Mesenteric fat pad (tissue), 1 donor: ENCODE measurements at places on chromosomes 6 and 20. TPM values are rescaled to one million over a fixed set of nuclear protein-coding genes. Genes with fewer than 3 reads are reported as not detected.
A peak's percentile ranks its signal among the peaks of the same experiment; 100 is the strongest.

WFDC8 gene
- not detected for total RNA-seq

DNA sequence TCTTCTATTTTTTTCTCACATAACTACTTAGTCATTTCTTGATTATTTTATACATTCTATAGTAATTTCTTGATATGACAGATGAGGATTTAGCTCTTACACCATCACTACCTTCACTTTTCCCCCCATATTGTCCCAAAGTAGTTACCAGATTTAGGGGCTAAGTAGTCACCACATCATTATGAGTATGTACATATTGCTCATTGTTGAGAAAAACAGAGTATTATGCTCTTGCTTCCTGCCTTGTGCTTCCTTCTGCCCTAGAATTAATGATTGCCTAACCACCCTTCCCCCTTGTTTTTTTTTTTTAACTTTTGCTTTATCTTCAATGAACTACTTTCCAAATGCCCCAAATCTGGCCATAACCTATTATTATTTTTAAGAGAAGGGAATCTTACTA lies 6.8 kb upstream of the HLA-B start:
- no peak for DNase-seq

DNA sequence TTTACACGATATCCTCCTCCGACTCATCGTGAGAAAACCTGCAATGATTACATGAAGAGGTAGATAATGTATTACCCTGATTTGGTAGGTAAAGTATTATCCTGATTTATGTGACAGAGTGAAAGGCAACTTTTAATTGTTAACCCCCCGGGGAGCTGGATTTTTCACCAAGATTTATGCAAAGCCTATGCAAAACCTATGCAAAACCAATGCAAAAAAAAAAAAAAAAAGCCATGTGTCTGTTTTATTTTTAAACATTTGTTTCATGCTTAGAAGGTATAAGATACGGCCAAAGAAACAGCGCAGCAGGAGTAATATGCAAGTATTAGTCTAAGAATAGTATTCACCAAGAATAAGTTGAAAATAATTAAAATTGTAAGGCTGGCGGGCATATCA lies 109.9 kb downstream of the IPCEF1 start:
- DNase-seq, result no peak

DNA sequence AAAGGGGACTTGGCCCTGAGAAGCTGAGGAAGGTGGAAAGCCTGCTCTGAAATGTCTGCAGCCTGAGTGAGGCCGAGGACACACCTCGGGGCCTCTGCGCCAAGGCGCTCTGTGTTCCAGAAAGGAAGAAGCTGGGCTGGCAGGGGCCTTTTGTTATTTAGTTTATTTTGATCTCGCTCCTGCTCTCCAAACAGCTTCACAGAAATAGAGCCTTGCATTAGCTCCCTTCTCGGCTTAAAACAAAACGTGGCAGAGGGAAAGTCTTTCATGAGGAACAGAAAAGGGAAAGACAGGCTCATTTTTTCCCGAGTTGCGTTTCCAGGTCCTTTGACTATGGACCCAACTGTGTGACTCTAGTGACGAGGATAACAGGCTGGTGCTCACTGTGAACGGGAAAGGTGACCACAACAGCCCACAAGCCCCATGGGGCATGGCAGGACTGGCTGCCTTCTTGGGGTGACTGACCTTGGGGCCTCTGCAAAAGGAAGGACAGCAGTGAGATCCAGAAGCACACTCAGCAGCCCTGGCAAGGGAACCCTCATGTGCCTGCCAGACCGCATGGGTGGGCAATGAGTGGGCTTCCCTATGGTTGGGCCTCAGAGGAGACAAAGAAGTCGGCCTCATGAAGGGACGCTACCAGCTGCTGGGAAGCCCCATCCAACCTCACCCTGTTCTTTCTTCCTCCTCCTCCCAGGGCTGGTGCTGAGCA lies 18.7 kb downstream of the LEMD2 start:
- DNase-seq, result no peak

- no peak for DNase-seq
These were observed 15.1 kb downstream of the RMND1 start for GRCh38 chr6:151436802-151437201.

DNA sequence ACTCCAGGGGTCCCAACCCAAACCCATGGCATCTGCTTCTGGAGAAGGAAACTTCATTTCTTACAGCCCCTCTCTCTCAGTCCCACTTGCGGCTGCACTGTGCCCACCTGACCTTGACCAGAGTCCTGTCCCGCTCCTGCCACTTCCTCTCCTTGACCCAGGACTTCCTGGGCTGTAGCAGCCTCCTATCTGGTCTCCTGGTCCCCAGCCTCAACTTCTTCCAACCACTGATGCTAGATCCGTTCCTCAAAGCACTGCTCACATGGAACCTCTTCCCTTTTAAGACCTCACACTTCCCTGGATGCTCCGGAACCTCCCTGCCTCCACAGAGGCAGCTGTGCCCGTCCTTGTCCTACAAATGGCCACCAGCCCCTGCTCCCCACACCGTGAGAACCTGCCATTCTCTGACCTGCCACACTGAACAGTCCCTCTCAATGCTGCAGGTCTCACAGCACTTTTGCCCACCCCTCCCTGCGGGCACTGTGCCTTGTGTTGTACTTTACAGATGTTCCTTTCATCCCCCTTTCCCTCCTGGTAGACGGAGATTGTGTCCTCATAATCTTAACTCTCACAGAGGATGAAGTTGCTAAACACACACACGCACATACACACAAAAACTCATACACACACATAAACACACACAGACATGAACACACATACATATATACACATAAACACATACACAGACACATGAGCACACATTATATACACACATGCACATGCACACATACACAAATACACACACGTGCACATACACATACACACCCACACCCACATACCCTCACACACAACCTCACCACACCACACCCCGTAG lies 59.6 kb upstream of the NXT1 start:
- DNase-seq, result peak; percentile 60

DNA sequence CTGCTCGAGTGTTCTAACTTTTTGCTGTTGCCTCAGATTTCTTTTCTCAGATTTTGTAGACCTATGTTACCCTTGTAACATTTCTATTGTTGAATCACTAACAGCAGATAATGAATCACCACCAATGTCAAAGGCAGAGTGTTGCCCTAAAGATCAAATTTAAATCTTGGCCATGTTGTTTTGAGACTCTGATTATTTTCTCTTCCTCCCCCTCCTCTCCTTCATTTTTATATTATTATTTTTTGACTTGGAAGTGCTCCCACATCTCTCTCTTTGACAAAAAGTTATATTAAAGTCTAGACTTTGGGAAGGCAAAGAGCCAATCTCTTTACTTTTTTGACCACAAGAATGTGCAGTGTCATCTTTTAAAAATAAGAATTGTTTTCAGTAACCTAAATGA lies 422.7 kb downstream of the NKAIN2 start:
- no peak for DNase-seq
